Psoas muscle (tissue), 8 donors: ENCODE measurements at places on chromosomes 3 and 15.

DNA sequence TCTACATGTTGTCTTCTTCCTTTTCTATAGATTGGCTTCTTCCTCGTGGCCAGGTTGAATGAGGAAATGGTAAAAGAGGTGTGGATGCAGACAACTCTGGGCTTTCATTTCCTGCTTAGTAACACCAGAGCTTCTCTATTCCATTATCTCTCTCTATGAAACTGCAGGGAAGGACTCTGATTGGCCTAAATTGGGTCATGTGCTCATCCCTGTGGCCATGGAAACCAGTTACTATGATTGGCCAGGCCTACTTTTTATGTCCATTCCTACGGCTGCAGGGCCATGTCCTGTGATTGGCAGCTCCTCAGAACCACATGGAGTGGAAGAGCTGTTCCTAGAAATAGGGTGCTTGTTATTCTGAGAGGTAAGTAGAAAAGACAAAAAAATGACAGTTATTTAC, 486.9 kb upstream of the ADAMTS9 start:
- DNase-seq = no peak

- DNase-seq = no peak
These were observed 223.0 kb upstream of the DPH6 start for GRCh38 chr15:35768949-35769348.

DNA sequence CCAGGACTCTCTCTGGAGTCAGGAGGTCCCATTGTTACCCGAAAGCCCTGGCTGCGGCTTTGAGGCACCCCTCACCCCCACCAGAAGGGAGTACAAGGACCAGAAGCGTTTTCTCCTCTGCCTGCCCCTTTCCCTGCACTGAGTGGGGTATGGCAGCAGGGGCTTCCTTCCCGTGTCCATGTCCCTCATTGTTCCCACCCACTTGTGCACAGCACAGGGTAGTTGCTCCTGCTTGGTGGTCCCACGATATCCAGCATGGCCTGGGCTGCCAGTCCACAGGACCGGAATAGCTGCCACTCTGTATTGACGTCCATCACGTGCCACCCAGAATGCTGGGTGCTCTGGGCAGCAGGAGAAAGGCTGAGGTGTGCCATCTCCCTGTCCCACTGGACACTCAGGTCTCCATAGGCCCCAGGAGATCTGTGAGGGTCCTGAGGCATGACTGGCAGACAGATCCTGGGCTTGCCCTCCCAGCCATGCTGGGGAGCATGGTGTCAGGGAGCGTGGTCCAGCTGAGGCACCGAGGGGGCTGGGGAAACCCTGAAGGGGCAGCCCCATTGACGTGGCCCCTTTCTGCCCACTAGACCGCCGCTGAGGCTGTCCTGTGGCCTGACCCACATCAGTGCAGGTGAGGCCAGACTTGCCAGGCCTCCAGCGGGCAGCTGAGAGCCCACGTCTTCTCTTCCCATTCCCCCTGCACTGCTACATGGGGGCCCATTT, 45.3 kb upstream of the SEC22A start:
- no peak for DNase-seq

DNA sequence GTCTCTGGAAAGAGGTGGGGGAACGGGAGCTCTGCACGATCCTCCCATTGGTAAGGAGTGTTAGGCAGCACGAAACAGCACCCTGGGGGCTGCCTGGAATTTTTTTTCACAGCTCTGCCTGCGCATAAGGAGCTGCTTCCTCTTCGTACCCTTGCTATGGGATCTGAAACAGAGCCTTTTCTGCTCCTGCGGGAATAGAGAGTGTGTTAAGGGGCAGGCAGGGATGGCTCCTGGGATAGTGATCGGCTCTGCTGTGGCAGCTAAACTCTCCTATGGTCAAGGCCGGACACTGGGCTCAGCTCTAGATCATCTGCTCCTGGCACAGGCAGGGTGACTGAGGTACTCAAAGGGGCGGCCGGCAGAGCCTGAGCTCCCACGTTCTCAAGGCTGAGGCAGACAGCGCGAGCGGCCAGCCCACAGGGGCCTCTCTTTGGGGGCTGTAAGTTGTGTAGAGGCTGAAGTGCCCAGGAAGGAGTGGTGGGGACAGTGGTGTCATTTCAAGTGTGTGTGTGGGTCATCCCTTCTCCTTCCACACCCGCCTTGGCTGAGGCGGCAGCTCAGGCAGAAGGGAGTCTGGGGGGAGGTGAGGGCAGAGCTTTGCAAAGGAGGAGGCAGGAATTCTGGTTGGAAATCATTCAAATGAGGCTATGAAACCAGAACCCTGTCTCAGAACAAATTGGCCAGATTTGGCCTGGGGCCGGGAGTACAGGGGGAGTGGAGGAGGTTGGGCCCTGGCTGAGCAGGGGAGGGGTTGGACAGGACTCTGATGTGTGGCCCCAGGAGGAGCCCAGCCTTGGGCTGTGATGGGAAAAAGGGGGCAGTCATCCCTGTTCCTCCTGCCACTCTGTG, 31.0 kb downstream of the EPHB3 start:
- peak; percentile 60 for DNase-seq

DNA sequence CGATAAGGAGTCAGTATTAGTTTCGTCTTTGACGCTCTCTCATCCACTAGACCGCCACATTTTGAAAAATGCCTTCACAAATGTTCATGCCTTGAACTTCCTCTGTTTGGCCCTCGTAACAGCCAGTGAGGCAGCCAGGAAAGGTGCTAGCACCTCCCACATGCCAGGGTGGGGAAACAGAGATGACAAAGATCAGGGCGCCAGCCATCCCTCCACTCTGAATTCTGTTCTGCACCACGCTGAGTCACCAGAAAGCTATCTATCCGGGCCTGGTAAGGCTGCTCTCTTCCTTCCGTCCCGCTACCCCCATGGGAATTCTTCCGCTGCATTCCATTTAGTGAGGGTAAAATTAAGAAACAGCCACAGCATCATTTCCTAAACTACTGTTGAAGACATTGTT, 31.3 kb upstream of the BCL2L10 start:
- DNase-seq = no peak

- no peak for DNase-seq
These were observed 951.6 kb downstream of the TUSC7 start for GRCh38 chr3:117660941-117661817.

GRCh38 chr15:100170291-100171210, 171.2 kb downstream of the ADAMTS17 start:
- DNase-seq = no peak

GRCh38 chr15:35181538-35181937, 96.4 kb upstream of the NANOGP8 start:
- no peak for DNase-seq
